ENCODE measurements at places on chromosomes 2 and 18. TPM values are rescaled to one million over a fixed set of nuclear protein-coding genes. Genes with fewer than 3 reads are reported as not detected.

Gene PAIP2B
- 11.6 TPM for total RNA-seq

Gene ZNF396
- total RNA-seq, result 4.8 TPM

- DNase-seq, result no peak
These were observed 128.7 kb downstream of the CTIF start for GRCh38 chr18:48667276-48668254.

GRCh38 chr2:239238839-239239606 is 161.8 kb downstream of the HDAC4 start:
- peak; percentile 44 for DNase-seq

Gene SCYGR4
- total RNA-seq, result not detected

DNA sequence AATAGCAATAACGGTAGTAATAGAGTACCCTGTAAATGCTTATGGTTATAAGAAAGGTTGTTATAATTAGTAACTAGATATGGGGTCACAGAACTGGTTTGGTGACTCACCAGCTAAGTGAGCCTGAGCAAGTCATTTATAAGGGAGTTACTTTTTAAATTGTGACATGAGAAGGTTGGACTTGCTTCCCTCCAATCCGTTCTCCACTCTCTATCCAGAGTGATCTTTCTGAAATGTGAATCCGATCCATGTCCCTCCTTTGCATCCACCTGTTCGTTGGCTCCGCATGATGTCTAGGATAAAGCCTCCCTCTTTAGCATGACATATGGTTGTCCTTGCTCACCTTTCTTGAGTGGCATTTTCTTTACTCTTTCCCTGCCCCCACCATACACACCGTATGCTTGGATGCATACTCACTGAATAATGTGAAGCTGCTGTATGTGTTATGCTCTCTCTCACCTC is 83.1 kb downstream of the CDC42EP3 start:
- DNase-seq, result no peak

Gene PROM2
- 176 TPM for total RNA-seq

DNA sequence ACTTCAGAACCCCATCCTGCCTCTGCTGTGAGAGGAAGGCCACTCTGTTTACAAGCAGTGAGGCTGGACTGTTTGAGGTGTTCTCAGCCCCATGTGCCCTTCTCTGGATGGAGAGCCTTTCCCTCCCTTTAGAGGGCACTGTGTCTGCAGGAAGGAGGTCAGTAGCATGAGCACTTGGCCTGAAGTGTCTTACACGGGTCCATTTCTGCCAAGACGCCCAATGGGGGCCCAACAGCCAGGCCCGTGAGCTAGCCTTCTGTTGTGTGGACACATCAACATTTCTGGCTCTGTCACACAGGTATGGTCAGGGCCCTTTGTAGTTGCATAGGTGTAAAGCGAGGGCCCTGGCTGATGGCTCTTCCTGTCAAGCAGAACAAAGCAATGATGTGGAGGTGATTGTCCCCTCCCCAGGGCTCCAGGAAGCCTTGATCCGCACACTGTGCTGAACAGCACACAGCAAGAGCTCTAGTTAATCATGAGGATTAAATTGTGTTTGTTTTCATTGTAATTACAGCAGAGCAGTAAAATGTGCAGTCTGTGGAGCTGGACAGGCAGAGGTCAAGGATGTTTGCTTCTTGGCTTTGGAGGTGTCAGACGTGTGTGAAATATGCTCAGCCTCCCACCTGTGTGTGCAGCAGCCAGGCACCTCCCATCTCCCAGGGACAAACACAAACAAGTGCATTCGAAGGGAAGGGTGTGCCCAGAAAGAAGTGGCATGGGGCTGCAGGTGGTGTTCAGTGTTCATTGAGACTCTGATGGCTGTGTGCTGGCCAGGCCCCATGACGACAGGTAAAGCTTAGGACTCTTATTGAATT is 132.1 kb downstream of the SH3RF3 start:
- no peak for DNase-seq

- no peak for DNase-seq
These were observed 125.4 kb upstream of the FOSL2 start for GRCh38 chr2:28267282-28267681.

DNA sequence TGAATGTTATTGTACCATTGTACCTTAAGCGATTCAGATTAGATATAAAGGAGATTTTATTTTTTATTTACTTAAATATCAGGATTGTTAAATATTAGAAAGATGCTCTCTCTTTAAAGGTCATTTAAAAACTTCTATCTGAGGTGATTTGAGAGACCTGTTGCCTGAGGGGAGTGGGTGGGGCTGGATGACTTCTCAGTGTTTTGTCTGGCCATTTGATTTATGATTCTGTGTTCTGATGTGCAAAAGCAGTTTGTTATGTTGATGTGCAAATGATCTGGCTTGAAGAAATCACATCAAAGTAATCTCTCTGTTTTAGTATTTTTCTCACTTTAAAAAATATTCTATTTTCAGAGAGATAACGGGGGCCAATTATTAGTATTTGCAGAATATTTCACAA is 370.8 kb downstream of the NUP35 start:
- no peak for DNase-seq

Gene TWSG1
- total RNA-seq, result 44.6 TPM

Gene RAX
- total RNA-seq, result not detected

- DNase-seq, result no peak
These were observed 33.4 kb downstream of the TRABD2A start for GRCh38 chr2:84847326-84848050.

GRCh38 chr2:163347982-163348856 is 387.6 kb downstream of the FIGN start:
- peak; percentile 76 for DNase-seq

DNA sequence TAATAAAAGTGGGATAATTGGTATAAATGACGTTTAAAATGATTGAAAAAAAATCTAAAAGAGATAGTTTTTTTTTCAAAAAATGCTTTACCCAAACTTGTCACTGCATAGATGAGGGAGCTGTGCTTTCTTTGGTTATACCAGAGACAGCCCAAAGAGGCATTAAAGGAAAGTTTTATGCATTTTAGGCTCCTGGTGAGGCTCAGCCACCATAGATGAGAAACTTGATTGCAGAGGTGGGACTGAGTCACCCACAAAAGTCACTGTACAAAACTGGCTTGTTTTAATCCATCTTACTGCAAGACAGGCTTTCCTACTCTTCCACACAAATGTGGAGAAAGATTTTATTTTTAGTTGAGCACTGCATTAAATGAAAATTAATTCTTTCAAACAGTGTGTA is 2.4 kb downstream of the SMYD1 start:
- DNase-seq, result no peak

GRCh38 chr2:65957886-65958285 is 477.0 kb upstream of the MEIS1 start:
- DNase-seq, result no peak

Gene GKN2
- not detected for total RNA-seq

DNA sequence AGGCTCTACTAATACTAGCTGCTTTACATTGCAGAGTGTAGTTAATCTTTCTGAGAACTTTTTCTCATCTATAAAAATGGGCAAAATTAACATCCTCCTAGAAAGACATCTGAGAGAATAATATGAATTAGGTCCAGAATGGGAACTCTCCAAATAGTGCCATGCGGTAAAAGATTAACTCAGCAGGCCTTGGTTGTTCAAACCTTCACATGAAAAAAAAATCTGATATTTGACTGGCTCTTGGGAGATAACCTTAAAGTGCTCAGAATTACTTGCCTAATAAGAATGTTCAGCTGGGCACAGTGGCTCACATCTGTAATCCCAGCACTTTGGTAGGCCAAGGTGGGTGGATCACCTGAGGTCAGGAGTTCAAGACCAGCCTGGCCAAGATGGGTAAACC is 5.5 kb upstream of the CXXC1 start:
- no peak for DNase-seq

Gene YPEL5
- total RNA-seq, result 113 TPM

DNA sequence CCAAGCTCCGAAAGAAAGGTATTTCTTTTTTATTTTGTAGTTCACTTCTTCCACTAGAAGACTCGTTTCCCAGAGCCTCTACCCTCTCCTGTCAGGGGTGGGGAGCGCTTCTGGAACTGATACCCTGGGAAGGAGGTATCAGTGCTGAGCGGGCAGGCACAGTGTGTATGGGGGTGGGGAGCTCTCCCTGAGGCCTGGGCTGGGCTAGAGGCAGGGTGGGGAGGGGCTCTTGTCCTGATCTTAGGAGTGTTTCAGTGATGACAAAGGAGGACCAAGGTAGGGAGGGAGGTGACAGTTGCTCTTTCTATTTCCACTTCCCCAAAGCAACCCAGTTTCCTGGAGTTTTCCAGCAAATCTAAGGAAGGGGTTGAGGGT is 65.4 kb downstream of the ARHGAP25 start:
- DNase-seq, result no peak

DNA sequence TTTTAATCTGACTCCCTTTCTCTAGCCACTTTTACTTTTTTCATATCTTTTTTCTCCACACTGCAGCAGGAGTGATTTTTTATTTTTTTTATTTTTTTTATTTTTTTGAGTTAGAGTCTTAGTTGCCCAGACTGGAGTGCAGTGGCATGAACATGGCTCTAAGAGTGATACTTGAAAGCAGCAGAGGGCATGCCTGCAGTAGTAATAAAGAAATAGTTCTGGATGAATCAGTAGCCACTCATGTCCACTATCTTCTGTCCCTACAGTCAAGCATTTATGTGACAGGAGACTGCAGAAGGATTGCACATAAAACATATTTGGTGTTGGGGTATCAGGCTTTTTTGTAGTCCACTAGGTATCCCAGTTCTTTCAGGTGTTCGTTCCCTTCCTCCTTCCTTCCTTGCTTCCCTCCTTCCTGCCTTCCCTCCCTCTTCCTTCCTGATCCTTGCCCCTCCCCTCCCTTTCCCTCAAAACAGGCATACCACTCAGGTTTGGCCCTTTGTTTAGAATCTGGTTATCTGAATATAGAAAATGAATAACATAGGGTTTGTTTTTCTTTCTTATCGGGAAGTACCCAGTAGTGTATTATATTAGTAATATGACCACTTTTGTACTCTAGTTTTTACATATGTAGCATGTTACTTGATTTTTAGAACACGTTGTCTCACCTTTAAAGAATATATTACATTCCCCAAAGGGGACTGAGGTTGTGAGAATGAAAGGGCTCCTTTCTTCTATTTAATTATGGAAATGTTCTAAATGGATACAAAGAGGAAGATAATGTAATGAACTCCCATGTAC is 23.5 kb downstream of the MIB1 start:
- DNase-seq, result no peak

Gene RAB17
- 24.2 TPM for total RNA-seq

- no peak for DNase-seq
These were observed 686.7 kb downstream of the TMEM182 start for GRCh38 chr2:103448495-103448894.

DNA sequence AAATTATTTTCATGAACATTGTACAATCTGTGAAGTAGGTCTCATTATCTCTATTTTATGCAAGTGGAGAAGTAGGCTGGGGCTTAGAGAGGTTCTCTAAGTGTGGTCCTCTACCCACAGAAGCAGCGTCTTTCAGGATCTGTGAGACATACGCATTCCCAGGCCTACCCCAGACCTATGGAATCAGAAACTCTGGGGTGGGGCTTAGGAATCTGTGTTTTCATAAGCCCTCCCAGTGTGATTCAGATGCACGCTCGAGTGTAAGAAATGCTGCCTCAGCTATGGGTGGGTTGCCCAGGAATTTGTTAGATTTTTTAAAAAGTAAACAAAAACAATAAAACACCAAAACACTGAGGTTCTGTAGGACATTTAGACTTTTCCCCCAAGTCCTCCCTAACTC is 14.8 kb upstream of the ZAP70 start:
- no peak for DNase-seq

GRCh38 chr2:237700512-237701032 is 73.2 kb downstream of the LRRFIP1 start:
- no peak for DNase-seq

DNA sequence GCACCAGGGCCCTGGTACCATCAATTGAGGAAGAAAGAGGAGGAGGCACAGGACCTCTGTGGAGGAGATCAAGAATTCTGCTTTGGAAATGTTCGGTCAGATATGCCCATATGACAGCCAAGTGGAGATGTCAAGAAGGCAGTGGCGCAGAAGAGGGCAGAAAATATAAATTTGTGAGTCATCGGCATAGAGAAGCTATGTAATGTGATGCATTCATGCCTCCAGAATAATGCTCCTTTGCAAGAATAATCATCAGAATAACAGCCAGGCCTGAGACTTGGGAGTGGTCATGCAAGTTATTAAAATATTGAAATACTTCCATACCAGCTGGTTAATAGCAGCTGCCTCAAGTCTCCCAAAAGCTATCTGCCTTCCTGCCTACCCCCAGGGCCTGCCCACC is 32.1 kb upstream of the SCG2 start:
- no peak for DNase-seq

DNA sequence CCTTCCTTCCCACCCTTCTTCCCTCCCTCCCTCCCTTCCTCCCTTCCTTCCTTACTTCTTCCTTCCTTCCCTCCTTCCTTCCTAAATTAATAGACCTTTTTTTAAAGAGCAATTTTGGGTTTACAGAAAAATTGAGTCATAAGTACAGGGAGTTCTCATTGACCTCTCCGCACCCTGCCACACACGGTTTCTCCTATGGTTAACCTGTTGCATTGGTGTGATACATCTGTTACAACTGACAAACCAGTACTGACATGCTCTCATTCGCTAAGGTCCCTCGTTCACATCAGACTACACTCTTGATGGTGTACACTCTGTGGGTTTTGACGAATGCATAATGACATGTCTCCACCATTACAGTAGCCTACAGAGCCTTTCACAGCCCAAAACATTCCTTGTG is 11.6 kb upstream of the SDC1 start:
- no peak for DNase-seq

- DNase-seq, result no peak
These were observed 193.5 kb upstream of the CCDC68 start for GRCh38 chr18:55152801-55153200.

Gene KATNAL2
- total RNA-seq, result 3.5 TPM

DNA sequence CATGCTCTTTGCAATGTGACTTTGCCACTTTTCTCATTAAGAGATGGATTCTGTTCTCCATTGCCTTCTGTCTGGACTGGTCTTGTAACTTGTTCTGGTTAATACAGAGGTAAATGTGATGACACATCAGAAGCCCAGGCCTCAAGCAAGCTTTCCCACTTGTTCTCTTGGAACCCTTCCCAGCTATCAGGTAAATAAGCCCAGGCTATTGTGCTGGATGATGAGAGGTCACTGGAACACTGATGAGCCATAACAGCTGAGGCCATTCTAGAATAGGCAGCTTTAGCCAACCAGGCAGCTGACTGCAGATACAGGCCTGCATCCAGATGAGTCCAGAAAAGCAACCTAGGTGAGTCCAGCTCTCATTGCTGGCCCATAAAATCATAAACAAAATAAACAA is 1007.0 kb upstream of the ACVR2A start:
- no peak for DNase-seq

- no peak for DNase-seq
These were observed 4.9 kb upstream of the CHN1 start for GRCh38 chr2:175009917-175010621.

- DNase-seq, result no peak
These were observed 47.9 kb downstream of the BOLA3 start for GRCh38 chr2:74099835-74100234.

Gene FAM228A
- total RNA-seq, result 1.2 TPM

Gene RAB6C
- total RNA-seq, result 0.34 TPM

GRCh38 chr2:238720232-238720672 is 127.6 kb upstream of the TWIST2 start:
- no peak for DNase-seq

All from ureter (tissue), 1 donor.